Natural killer cell treated with Interleukin-12 subunit alpha and Interleukin-12 subunit beta and Interleukin-15 and Interleukin-18, amount 100 ng/mL, for 72 hours (primary cell): ENCODE measurements at places on chromosomes 7 and 10.

DNA sequence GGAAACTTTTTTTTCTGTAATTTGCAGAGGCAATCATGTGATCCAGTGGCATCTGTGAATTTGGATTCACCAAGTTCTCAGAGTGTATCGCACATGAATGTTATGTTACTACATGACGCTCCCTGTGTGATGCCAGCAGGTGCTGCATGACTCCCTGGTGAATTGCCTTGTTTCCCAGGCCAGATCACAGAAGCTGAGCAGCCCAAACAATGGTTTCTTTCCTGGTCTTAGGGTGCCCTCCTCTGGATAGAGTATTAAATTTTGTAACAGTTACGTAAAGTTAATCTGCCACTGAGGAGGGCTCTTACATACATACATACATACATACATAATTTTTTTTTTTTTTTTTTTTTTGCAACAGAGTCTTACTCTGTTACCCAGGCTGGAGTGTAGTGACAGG lies 3.6 kb downstream of the ZSCAN21 start:
- H3K4me1 ChIP-seq = peaks cover 17% of the 10 kb centered on the region
- H3K27ac ChIP-seq = no peak overlapping the region
- H3K4me3 ChIP-seq = no peak overlapping the region
- no peaks in the 10 kb centered on the region for H3K36me3 ChIP-seq

GRCh38 chr7:134963036-134963435 lies 23.3 kb upstream of the AGBL3 start:
- H3K4me1 ChIP-seq = no peaks in the 10 kb centered on the region
- H3K36me3 ChIP-seq = no peaks in the 10 kb centered on the region
- H3K27me3 ChIP-seq = peaks cover 25% of the 10 kb centered on the region

GRCh38 chr7:159211540-159212182 lies 67.0 kb upstream of the VIPR2 start:
- H3K27ac ChIP-seq = no peak overlapping the region
- peaks cover 1% of the 10 kb centered on the region for H3K27me3 ChIP-seq
- H3K36me3 ChIP-seq = no peaks in the 10 kb centered on the region
- no peak for DNase-seq
- H3K4me1 ChIP-seq = peaks cover 4% of the 10 kb centered on the region

GRCh38 chr7:107327986-107328569 lies 141.8 kb upstream of the GPR22 start:
- no peak for DNase-seq
- no peaks in the 10 kb centered on the region for H3K27me3 ChIP-seq
- H3K4me1 ChIP-seq = peaks cover 11% of the 10 kb centered on the region
- no peak overlapping the region for H3K27ac ChIP-seq

DNA sequence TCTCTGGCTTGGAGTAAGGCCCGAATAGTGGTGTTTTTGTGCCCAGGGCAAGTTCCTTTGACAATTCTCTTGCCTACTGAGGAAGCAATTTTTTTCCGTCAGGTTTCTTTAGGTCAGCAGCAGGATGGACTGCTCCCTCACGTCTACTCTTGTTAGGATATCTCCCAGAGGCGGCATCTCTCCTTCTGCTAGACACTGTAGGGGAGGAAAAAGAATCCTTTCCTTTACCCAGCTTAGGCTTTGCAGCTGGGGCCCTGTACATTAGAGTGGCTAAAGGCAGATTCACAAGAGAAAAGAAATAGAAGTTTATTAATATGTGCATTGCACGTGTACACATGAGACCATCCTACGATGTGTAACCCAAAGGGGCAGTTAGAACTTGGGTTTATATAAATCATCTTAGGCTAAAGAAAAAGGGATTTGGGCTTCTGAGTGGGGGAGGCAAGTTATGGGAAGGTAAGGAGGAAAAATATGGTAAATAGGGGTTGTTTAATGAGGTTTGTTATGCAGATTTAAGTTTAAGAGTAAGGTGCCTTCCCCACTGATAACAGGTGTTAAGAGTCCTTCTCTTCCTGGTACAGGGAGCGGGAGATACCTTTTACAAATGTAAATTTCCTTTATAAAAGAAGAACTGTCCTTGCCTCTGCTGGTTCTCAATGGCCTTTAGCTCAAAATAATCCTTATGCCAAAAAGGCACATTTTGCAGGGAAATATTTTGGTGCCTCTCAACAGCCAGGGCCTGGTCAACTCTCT lies 156.4 kb downstream of the AOAH start:
- no peak overlapping the region for H3K4me3 ChIP-seq
- no peaks in the 10 kb centered on the region for H3K27me3 ChIP-seq
- H3K27ac ChIP-seq = peak overlapping the region; percentile 75
- no peak for DNase-seq

GRCh38 chr7:714251-714671 lies 12.2 kb upstream of the DNAAF5 start:
- H3K4me1 ChIP-seq = peaks cover 11% of the 10 kb centered on the region
- DNase-seq = no peak
- H3K4me3 ChIP-seq = no peak overlapping the region
- H3K36me3 ChIP-seq = peaks cover 5% of the 10 kb centered on the region

DNA sequence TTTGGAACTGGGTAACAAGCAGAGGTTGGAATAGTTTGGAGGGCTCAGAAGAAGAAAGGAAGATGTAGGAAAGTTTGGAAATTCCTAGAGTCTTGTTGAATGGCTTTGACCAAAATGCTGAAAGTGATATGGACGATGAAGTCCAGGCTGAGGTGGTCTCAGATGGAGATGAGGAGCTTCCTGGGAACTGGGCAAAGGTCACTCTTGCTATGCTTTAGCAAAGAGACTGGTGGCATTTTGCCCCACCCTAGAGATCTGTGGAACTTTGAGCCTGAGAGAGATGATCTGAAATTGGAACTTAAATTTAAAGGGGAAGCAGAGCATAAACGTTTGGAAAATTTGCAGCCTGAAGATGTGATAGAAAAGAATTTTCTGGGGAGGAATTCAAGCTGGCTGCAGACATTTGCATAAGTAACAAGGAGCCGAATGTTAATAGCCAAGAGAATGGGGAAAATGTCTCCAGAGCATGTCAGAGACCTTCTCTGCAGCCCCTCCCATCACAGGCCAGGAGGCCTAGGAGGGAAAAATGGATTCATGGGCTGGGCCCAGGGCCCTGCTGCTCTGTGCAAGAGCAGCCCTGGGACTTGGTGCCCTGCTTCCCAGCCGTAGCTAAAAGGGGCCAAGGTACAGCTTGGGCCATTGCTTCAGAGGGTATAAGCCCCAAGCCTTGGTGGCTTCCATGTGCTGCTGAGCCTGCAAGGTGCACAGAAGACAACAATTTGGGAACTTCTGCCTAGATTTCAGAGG lies 3.6 kb downstream of the PDSS1 start:
- peaks cover 18% of the 10 kb centered on the region for H3K4me1 ChIP-seq
- H3K36me3 ChIP-seq = peaks cover 21% of the 10 kb centered on the region

- peaks cover 23% of the 10 kb centered on the region for H3K27me3 ChIP-seq
- no peak for DNase-seq
- no peak overlapping the region for H3K4me3 ChIP-seq
- no peak overlapping the region for H3K27ac ChIP-seq
- no peaks in the 10 kb centered on the region for H3K4me1 ChIP-seq
These were observed 307.7 kb downstream of the MDFIC start for GRCh38 chr7:115229401-115230105.

- no peaks in the 10 kb centered on the region for H3K27me3 ChIP-seq
- H3K27ac ChIP-seq = no peak overlapping the region
- H3K4me3 ChIP-seq = no peak overlapping the region
- H3K4me1 ChIP-seq = peaks cover 8% of the 10 kb centered on the region
- H3K36me3 ChIP-seq = no peaks in the 10 kb centered on the region
These were observed 3.5 kb upstream of the SNX8 start for GRCh38 chr7:2317556-2318293.

GRCh38 chr7:25617214-25617613 lies 388.9 kb upstream of the NPVF start:
- no peaks in the 10 kb centered on the region for H3K36me3 ChIP-seq
- H3K27me3 ChIP-seq = peaks cover 14% of the 10 kb centered on the region
- no peak overlapping the region for H3K4me3 ChIP-seq
- no peak overlapping the region for H3K27ac ChIP-seq
